ENCODE measurements at places on chromosomes 12 and 14.
A peak's percentile ranks its signal among the peaks of the same experiment; 100 is the strongest.

- no peak for DNase-seq
Observed at GRCh38 chr12:132610866-132611602, 652 bp upstream of the LRCOL1 start.

GRCh38 chr14:24965934-24966578 is 83.9 kb downstream of the STXBP6 start:
- peak; percentile 94 for DNase-seq

DNA sequence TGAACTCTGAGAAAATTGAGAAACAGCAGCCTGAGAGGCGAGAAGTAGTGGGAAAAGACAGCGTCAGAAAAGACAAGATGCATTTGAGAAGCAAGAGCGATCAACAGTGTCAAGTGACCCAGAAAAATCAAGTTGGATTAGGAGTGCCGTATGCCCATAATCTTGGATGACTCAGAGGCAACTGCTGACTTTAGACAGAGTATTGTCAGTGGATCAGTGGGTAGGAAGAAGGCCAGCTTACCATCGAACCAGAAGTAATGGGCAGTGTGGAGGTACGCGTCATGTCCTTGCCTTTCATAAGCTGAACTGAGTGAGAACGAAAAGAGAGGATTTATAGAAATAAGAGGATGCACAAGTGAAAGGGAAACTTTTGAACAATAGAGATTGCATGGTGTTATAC is 151.0 kb upstream of the NAV3 start:
- DNase-seq: no peak

- DNase-seq: peak; percentile 25
Observed at GRCh38 chr14:42140001-42140400, 533.3 kb downstream of the LRFN5 start.

Measured in EL (cell line).